ENCODE measurements at places on chromosomes 2 and 18.

GRCh38 chr2:4020153-4020552 is 316.8 kb downstream of the DCDC2C start:
- DNase-seq = no peak

- no peak for DNase-seq
Observed at GRCh38 chr2:229410946-229411345, 139.9 kb upstream of the PID1 start.

DNA sequence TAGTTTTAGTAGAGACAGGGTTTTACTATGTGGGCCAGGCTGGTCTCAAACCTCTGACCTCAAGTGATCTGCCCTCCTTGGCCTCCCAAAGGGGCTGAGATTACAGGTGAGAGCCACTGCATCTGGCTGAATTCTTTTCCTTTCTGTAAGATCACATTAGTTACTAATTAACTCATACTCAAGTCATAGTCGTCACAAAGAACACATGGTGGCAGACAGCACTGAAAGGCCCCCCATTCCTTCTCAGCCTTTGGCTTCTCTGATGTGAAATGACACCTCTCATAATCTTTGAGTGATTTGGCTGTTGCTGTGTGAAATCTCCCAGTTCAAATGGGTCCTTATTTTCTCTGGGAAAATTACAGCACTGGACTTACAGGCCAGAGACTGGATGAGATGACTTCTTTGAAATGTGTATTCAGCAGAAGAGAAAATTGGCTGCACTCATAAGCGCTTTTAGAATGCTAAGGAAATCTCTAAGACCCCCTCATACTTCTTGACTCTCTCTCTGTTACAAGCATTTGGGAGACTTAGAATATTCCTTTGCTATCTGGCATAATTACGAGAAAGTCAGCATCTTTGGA is 764.8 kb downstream of the RNF144A start:
- DNase-seq = no peak

- DNase-seq = no peak
Observed at GRCh38 chr2:38683766-38684165, 17.9 kb downstream of the GALM start.

DNA sequence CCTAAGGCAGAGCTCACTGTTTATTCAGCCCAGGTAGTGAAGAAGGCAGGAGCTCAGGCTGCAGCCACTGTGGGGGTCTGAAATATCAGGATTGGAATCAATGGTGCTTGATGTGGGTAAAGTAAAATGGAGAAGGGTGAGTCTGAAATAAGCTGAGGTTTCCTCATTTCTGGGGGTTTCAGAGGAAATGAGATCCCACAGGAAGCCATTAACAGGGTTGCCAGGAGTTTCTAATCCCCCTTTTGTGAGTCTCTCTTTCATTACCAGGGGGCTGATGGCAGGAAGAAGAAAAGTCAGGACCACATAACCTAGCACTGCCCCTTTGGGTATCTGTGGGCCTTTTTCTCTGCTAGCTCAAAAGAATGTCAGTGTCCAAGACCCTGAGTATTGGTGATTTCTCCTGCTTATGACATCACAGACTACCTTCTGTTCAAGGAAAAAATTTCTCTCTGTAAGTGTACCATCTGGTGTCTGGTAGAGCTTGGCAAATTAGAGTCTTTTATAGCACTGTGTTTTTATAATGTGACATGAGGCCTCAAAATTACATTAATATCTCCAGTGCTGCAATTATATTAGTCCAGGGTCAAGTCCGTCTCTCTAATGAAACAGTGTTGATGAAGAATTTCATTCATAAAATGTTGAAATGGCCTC is 56.0 kb downstream of the LBH start:
- DNase-seq = no peak

GRCh38 chr2:112277596-112278220 is 2.3 kb downstream of the ZC3H6 start:
- no peak for DNase-seq

DNA sequence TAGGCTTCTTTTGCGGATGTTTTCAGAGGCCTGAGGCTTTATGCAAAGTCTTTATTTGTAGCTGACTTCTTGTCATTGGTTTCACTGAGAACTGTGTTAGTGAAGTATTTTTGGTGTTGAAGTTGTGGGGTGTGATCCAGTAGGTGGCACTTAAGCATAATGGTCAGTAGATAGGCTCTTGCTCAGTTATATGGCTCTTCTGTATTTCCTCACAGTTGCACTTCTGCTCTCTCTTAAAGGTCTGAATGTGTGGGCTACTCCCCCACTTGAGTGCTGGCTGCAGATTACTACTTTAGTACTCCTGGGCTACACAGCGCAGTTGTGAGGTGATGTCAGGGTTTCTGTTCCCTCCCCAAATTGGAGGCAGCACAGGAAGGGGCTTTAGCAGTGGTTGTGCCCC is 133.8 kb upstream of the SCN7A start:
- no peak for DNase-seq

- DNase-seq = no peak
Observed at GRCh38 chr2:120661551-120661950, 74.1 kb upstream of the GLI2 start.

- no peak for DNase-seq
Observed at GRCh38 chr2:168589236-168590211, 133.5 kb downstream of the CERS6 start.

All from caudate nucleus (tissue), 63 donors.